Hippocampal formation (tissue), 2 donors: ENCODE measurements at places on chromosomes 6 and 20.
A peak's percentile ranks its signal among the peaks of the same experiment; 100 is the strongest.

DNA sequence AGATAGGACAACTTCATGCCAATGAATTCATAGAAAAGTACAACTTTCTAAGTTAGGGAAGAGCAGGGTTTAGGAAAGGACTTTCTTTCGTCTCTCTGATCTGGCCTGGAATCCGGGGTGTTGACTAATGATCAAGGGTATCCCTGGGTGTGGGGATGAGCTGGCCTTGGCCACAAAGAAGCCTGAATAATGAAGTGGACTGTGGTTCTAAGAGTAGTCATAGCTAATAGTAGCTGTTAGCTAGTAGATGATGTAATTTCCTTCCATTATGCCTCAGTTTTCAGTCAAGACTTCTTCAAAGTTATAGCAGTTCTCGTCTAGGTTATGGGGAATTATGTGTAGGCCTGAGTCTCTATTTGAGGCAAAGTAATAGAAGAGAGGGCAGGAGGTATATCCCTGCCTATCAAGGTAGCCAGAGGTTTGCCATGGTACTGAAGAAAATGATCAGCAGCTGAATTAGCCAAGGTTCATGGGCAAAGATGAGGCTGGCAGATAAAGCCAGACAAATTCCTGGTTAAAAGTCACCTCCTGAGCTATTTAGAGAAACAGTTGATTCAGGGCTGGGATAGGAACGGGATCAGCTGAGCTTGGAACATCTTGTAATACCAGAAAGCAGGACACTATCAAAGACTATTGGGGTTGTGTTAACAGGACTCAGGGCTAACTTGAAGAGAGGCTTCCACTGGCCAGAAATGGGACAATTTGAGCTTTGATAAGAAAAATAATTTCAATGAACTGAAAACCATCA is 18.7 kb upstream of the TRPC4AP start:
- DNase-seq: no peak

GRCh38 chr6:156430386-156430785 is 346.8 kb upstream of the ARID1B start:
- DNase-seq: no peak

- no peak for DNase-seq
Observed at GRCh38 chr6:157984686-157985225, 3.1 kb downstream of the SYNJ2 start.

DNA sequence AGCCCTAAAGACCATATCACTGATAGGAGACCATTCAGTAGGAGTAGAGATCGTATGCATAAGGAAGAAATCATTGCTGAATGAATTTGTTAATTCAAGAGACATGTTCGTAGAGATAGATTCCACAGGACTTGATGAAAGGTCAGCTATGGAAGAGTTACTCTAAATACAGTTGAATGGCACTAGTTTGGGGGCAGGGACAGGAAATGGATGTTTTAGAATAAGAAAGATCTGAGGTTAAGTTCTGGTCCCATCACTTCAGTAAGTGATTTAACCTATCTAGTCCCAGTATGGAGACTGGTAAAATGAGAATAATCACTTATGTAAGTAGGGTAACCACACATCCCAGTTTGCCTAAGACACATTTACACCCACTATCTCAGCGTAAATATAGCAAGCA is 2.9 kb upstream of the BFSP1 start:
- DNase-seq: no peak

- DNase-seq: no peak
Observed at GRCh38 chr6:43877463-43878126, 107.6 kb downstream of the VEGFA start.

DNA sequence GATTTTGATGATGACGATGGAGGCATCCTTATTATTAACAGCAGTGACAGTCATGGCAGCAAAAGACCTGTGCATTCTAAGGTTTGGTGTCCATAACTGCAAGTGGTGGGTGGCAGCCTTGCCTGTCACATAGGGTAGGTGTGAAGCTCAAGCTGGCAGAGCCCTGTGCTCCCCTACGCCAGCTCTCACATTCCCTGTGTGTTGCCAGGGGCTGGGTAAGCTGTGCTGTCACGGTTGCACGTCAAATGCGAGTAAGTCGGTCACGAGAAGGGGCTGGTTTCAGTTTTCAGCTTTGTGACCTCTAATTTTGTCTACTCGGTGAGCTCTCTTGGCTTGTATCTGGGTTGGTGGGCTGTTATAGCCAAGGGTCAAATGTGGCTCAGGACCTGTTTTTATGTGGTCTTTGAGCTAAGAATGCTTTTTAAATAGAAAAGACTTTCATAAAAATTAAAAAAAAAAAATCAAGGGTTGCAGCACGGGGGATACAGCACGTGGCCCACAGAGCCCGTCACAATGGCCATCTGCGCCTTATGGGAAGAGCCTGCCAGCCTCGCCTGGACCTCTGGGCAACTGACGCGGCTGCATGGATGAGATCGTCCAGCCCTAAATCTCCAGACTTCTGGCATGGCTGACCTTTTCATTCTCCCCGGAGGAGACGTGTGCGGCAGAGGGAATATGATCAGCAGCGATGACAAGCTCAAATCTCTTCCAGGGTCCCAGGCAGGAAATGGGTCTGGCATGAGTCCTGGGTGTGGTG is 148.5 kb downstream of the PHACTR3 start:
- DNase-seq: no peak

GRCh38 chr6:107459283-107460082 is at the start of gene PDSS2:
Gene PDSS2, minus strand, starts transcription at chr6:107459564. Its CDS starts 279 bp downstream, at chr6:107459285.
- DNase-seq: peak; percentile 97

DNA sequence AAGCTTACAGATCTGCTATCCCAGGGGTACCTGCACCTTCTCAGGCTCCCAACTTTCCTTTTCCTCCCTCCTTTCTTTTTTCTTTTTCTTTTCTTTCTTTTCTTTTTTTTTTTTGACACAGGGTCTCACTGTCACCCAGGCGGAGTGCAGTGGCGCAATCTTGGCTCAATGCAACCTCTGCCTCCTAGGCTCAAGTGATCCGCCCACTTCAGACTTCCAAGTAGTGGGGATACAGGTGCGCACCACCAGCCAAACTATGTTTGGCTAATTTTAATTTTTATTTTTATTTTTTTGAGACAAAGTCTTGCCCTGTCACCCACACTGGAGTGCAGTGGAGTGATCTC is 36.0 kb downstream of the PIM1 start:
- no peak for DNase-seq

- no peak for DNase-seq
Observed at GRCh38 chr20:53382263-53382844, 211.3 kb downstream of the ZNF217 start.

DNA sequence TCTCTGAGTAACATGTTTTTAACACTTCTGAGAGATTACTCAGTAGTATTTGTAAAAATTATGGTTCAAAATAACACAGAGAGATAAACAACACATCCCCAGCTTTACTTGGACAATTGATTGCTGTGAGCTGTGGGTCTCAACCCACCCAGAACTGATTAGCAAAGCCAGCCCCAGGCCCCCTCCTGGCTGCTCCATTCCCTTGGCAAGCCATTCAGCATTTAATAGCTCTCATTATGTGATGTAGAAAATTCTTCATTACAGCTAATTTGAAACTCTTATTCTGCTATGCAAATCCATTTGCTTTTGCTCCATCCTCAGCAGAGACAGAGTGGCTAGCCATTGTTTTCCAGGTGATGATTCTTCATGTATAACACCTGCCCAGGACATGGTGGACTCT is 16.6 kb upstream of the SIRT5 start:
- DNase-seq: no peak

DNA sequence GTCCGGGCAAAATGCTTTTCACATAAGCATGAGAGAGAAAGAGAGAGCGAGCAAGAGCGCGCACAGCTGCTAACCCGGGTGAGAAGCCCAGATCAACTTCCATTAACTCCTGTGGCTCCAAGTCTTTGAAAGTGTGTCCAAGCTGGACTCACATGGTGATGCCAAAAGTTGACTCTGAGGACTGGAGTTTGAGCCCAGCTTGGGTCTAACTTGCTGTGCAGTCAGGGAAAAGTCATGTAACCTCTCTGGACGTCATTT is 357.2 kb upstream of the SULF2 start:
- DNase-seq: no peak

DNA sequence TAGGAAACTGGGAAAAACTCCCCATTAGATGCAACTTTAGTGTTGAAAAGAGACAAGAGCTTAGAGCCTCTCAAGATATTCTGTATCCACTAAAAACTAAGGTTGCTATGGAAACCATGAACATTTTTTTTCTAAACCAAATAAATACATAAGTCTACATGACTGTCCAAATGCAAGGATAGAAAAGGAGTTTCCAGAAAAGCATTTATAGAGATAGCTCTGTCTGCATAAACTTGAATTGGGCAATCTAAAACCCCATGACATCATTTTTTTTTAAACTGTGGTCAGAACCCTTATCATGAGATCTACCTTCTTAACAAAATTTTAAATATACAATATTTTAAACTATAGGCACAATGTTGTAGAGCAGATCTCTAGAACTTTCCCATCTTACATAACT is 36.4 kb upstream of the FAM83B start:
- DNase-seq: no peak

- DNase-seq: no peak
Observed at GRCh38 chr6:157427969-157428368, 47.0 kb downstream of the ZDHHC14 start.

GRCh38 chr20:15396900-15397299 is 1059.5 kb upstream of the FLRT3 start:
- no peak for DNase-seq

DNA sequence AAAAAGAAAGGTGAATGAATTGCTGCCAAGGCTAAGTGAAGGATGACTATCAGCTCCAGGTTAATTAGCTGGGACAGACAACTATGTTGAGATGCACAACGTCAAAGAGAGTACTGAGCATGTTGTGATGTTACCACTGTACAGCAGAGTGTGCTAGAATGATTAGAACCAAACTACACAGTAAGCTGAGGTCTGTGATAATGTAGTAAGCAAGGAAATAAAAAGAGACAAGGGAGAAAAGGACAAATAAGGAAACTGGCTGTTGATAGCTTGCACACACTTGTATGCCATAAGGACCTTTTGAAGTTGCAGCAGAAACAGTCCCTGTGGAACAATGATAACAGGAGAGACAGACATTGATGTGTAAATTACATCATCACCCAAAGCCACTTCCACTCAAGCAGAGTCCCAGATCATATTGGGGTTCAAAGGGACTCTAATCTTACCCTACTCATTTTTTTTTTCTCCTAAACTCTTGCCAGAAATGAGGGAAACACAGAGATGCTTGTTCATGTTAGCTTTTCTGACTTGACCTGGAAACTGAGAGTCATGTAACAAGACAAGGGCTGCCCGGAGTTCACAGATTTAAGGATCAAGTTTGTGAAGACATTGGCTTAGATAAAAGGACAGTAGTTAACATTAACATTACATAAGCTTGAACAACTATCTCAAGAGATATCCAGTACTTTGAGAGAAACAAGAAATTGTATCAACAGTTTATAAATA is 189.9 kb downstream of the CENPW start:
- no peak for DNase-seq

- no peak for DNase-seq
Observed at GRCh38 chr6:109377717-109378116, 4.5 kb downstream of the CD164 start.

GRCh38 chr6:152975204-152975915 is 7.5 kb downstream of the FBXO5 start:
- no peak for DNase-seq

DNA sequence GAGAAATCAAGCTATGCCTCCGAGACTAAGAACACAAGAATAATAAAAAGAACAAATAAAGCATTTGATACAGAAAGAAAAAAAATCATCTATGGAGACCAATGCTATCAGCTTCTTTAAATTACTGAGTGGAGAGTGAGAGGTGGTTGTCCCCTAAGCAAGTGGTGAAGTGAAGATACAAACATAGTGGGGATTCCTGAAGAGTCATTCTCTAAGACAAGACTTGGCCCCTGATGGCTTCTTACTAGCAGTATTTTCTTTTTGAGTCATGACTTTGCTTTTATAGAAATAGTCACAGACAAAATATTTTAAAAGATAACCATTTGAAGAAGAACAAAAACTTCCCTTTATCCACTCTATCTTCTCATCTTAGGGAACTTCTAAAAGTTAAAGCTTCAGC is 261.4 kb upstream of the PRDM1 start:
- DNase-seq: no peak

DNA sequence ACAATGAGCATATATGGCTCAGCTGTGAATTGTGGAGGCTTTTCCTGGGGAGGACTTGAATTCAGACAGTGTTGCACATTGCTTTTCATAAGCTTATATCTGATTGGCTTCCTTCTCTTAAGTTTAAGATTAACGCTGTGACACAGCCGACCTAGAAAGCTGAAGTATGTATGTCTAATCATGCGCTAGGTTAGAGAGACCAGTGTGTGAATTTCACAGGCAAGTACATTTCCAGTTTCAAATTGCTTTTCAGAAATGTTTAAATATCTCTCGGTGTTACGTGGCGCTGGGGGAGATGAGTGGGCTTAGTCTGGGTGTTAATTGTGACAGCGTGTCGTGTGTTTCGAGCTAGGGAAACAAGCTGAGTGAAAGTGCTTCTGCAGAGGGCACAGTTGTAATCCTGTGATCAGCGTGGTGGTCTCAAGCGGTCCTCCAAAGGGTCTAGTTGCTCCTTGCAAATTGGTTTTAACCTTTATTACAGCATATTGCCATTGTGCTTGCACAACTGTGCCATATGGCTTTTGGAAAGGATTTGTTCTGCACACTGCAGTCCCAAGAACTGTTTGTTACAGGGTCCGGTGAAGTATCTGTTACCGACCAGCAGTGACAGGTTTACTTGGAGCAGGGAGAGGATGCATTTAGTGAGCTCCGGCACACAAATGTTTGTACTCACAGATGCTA is 166.6 kb downstream of the SASH1 start:
- no peak for DNase-seq

- no peak for DNase-seq
Observed at GRCh38 chr6:156160795-156161165, 616.4 kb upstream of the ARID1B start.

DNA sequence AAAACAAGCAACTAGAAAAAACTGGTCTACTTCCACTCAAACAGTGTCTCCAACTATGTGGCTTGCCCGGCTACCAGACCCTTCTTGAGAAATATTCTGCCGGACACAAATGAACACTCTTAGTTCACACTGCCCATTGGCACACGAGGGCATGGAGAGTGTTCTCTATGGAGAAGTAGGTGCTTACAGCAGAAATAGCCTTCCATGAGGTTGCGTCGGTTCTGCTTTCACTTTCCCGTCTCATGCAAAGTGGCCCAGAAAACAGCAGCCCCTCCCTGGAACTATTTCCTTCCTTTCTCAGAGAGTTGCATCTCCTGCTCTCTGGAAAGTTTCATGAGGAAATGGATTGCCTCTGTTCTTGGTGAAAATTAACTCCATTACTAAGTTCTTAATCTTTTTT is 9.5 kb upstream of the HLA-DOA start:
- peak; percentile 36 for DNase-seq

DNA sequence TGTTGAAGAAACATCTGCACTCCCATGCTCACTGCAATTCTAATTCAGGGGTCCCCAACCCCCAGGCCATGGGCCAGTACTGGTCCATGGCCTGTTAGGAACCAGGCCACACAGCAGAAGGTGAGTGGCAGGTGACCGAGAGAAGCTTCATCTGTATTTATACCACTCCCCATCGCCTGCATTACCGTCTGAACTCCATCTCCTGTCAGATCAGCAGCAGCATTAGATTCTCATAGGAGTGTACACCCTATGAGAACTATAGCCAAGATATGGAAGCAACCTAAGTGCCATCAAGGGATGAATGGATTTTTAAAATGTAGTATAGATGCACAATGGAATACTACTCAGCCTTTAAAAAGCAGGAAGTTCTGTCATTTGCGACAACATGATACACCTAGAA is 53.2 kb downstream of the MBOAT1 start:
- DNase-seq: no peak

GRCh38 chr6:53065266-53066076 is at the start of gene FBXO9:
Gene FBXO9, plus strand, starts transcription at chr6:53065404. Its CDS starts 386 bp downstream, at chr6:53065790.
- DNase-seq: peak; percentile 58
